ENCODE measurements at places on chromosomes 3 and 15.
A peak's percentile ranks its signal among the peaks of the same experiment; 100 is the strongest.

GRCh38 chr15:91469632-91470567 is 369.8 kb downstream of the SV2B start:
- no peak for DNase-seq

DNA sequence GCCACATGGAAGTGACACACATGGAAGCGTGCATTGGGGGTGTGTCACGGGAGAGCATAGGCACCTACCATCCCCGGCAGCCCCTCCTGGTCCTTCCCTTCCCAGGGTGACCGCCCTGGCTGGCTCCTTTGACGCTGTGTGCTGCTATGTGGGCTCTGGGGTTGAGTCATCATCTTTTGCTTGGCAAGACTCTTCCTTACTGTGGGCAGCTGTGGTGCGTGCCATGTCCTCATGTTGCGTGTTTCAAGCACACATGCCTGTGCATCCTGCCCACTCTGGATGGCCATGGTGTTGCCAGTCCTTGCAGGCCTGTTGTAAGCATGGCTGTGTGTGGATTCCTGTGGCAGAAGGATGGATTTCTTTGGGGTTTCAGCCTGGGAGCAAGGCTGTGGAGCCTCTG is 14.0 kb downstream of the PLXNA1 start:
- peak; percentile 65 for DNase-seq

GRCh38 chr15:95975212-95975611 is 355.3 kb upstream of the NR2F2 start:
- no peak for DNase-seq

GRCh38 chr3:142226474-142226873 is 1.1 kb upstream of the GK5 start:
- DNase-seq, result no peak

- no peak for DNase-seq
These were observed 143.6 kb upstream of the UBE2E1 start for GRCh38 chr3:23662079-23662617.

DNA sequence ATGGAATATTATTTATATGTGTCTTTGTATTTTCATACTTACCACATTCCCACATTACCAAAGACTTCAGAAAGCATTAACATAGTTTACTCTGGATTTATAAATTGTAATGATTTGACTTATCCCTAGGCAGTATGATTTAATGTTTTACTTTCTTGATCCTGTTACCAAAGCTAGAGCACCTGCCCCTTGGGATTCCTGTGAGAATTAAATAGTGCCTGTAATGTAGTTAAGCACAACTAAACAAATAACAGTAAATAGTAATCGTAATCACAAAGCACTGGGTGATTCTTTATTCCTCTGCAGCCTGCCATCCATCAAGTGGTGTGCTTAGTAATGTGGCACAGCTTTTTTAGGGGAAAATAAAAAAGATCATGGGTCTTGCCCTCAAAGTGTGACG is 39.1 kb downstream of the ATP2C1 start:
- no peak for DNase-seq

GRCh38 chr15:46110755-46111154 is 475.9 kb downstream of the SQOR start:
- DNase-seq, result no peak

Data from posterior cingulate gyrus (tissue), 11 donors.